ENCODE measurements at places on chromosomes 7 and 10.
A peak's percentile ranks its signal among the peaks of the same experiment; 100 is the strongest.

DNA sequence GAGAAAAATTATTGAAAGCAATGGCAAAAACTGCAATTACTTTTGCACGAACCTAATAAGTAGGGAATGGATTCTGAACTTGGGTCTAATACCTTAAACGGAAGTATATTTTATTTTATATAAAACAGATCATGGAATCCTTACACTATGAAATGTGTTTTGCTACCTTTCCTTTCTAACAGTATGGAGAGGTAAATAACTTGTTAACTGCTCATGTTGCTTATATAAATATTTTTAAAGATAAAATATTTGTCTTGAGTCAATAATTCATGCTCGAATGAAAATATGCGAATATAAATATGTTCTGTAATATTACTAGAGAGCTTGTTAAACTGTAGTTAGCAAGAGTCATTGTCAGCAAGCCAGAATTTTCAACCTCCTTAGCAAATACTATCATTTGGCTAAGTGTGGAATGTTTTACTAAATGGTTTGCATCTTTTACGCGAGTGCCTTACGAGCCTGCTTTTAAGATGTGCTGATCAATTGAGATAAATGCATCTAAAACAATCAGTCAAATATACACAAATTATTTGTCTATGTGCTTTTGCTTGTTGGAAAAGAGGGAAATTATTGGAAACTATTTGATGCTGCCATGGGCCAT, 5.9 kb downstream of the GNAT3 start:
- DNase-seq = no peak

- no peak for DNase-seq
These were observed 56.4 kb upstream of the C1GALT1 start for GRCh38 chr7:7125963-7126362.

DNA sequence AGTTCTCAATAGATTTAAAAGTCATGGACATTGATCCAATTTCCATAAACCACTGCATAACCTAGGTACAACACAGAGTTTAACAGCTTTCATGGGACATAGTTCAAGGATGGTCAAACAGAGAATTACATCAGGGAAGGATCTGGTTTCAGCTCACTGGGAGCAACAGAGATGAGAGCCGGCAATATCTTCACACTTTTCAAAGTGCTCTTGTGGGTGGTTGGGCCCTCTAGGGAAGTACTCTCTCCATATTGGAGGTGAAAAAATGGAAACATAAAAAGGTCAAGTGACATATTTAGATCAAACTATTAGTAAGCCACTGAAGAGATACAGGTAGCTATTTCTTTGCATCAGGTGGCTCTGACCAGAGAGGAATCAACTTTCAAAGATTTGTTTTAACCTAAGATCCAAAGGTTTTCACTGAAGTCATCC, 61.8 kb upstream of the LRRN3 start:
- peak; percentile 25 for DNase-seq

DNA sequence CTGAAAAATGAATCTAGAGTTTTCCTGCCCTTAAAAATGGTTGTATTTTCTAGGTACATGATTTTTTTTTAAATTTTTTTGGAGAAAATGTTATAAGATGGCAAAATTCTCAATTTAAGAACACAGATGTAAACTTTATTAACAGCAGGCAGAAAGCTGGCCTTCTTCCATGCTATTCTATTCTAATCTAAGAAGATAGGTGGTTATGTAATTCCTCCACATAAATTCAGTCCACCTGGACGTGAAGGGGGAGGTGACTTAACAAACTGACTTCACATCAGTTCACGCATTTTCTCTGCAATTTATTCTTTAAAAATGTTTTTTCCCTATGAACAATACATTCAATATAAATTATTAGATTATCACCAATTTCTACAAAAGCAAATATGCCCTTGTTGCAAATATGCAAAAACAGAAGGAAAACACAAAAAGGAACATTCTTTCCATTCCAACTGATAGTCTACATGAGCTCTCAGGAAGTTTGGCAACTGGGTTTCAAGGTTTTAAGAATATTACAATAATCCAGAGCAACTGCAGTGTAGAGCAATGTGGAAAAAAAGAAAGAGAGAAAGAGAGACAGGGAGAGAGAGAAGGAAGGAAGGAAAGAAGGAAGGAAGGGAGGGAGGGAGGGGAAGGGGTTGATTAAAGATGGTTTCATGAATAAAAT, 76.8 kb downstream of the HIBADH start:
- no peak for DNase-seq

DNA sequence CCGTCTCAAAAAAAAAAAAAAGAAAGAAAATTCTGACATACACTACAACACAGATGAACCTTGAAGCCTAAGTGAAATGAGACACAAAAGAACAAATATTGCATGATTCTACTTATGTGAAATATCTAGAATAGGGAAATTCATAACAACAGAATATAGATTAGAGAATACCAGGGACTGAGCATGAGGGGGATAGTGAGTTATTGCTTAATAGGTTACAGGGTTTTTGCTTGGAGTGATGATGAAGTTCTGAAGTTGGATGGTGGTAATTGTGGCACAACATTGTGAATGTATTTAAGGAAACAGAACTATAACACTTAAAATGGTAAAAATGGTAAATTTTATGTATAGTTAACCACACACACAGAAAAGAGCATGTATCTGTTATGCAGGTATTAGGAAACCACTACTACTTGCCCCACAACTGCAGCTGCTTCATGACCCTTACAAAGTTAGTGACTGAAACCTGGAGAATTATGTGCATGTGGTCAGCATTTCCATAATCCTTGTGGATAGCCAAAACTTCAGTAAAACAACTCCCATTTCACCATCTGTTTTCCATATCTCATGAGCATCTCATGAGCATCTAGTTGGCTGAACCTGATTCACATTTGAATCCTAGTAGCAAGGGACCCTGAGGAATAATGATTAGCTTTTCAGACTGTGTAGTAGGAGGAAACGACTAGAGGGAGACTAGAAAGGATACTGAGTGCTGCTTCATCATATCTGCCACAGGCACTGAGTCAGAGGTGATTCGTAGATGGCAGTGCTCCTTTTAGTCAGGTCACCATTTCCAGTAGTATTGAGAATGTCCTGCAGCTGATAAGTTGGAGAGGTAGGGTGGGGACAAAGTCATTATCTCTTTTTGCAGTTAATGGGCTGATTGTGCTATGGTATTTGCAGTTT, 26.3 kb downstream of the SAMD8 start:
- DNase-seq = peak; percentile 71

DNA sequence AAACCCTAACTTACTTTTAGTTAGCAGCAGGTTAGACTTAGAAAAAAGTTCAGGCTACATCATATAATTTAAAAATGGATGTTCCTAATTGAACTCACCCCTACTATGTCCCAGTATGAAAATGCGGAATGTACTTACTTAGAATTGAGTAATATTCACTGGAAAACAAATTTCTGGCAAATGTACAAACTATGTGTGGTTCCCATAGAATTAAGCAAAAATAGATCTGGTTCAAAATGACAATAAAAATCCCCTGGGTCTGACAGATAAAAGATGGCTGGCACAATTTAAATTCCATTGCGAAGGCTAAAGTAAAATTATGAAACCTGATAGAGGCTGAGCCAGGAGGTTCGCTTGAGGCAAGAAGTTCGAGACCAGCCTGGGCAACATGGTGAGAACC, 42.4 kb upstream of the PRKAR2B start:
- DNase-seq = no peak

GRCh38 chr10:4437791-4438190, 388.2 kb upstream of the AKR1E2 start:
- DNase-seq = no peak

GRCh38 chr7:17466216-17466615, 167.8 kb downstream of the AHR start:
- DNase-seq = no peak

GRCh38 chr7:116710764-116711452, 38.9 kb downstream of the MET start:
- DNase-seq = no peak

- DNase-seq = no peak
These were observed 11.6 kb downstream of the CYP3A43 start for GRCh38 chr7:99839287-99840021.
